G401 (cell line): ENCODE measurements at places on chromosomes 3 and 15. TPM values are rescaled to one million over a fixed set of nuclear protein-coding genes. Genes with fewer than 3 reads are reported as not detected.

- no peak for DNase-seq
Measured at GRCh38 chr15:70437882-70438451, 325.4 kb downstream of the UACA start.

DNA sequence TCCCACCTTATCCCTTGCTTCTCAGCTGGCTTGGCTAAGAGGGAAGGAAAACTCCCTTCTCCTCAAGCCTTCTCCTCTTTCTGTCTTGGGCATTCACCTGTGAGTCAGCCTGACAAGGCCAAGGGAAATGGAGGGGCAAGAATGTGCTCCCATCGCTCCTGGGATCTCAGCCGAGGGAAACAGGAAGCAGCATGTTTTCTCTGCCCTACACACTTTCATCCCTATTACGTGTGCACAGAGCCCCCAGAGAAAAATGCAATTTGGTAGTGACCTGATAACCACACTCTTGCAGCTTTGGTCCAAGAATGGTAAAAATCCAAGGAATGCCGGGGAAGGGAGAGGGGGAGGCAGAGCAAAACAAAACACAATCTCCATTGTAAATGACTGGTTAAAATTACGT, 32.9 kb upstream of the MTMR10 start:
- DNase-seq = no peak

GRCh38 chr15:84816694-84817465, at the start of gene ALPK3:
TSS of gene ALPK3 (plus strand) at chr15:84817356. CDS start at chr15:84817453, 97 bp downstream.
- DNase-seq = no peak

GRCh38 chr15:52803467-52804306, 13.6 kb upstream of the ONECUT1 start:
- DNase-seq = no peak

DNA sequence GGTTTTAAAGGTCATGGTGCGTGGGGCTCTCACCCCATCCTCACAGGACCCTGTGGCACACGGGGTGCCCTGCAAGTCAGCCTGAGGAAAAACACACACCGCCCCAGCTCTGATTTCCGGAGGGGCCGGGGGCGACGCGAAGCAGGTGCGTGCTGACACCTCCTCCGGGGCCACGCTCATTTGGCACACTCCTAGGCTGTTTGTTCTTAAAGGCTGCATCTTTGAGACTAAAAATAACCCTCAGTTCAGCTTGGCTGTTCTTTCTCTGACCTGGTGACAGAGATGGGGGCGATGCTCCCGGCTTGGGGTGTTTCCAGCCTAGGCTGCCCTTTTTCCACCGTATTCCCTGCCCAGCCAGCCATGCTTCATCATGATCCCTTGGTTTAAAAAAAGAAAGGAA, 141.5 kb upstream of the TPM1 start:
- DNase-seq = peak; percentile 22

- DNase-seq = peak; percentile 82
Measured at GRCh38 chr3:152444029-152444641, 175.4 kb downstream of the MBNL1 start.

- no peak for DNase-seq
Measured at GRCh38 chr3:150421799-150422548, 13.9 kb downstream of the TSC22D2 start.

- peak; percentile 91 for DNase-seq
Measured at GRCh38 chr15:91049378-91050127, 27.2 kb upstream of the VPS33B start.

- DNase-seq = no peak
Measured at GRCh38 chr15:60682115-60682514, 203.2 kb upstream of the ICE2 start.

- no peak for DNase-seq
Measured at GRCh38 chr3:17023006-17023664, 138.4 kb downstream of the PLCL2 start.

DNA sequence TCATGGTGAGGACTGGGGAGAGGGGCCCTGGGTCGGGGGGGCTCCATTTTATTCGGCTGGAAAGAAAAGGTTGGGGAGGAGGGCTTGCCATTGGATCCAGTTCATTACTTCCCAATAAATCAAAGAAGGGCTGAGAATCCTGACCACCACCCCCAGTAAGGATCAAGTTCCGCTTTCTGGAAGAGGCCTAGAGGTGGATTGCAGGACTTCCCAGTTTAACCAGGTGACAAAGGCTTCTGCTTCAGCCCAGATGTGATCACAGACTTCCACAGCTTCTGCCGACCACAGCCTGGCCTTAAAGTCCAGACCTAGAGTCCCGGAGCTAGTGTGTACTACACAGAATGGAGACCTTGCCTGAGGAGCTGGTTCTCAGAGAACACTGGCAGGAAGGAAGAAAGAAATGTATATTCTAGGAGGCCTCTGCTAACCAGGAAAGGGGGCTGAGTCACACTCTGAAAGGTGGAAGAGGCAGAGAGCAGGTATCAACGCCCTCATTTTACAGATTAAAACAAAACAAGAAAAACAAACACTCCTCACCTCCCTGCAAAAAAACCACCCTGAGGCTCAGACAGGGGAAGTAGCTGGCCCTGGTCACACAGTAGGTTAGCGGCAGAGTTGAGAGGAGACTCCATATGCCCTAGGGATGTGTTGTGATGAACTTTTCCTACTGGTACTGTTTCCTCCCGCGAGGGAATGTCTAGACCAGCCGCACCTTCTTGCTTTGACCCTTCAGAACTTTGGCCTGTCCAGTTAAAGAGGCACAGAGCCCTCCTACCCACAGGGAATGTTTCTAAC, 1.1 kb upstream of the CEMIP start:
- DNase-seq = no peak

DNA sequence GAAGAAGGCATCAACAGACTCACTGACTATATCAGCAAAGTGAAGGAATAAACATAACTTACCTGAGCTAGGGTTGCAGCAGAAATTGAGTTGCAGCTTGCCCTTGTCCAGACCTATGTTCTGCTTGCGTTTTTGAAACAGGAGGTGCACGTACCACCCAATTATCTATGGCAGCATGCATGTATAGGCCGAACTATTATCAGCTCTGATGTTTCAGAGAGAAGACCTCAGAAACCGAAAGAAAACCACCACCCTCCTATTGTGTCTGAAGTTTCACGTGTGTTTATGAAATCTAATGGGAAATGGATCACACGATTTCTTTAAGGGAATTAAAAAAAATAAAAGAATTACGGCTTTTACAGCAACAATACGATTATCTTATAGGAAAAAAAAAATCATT, 17.8 kb downstream of the LMOD3 start:
- DNase-seq = no peak

DNA sequence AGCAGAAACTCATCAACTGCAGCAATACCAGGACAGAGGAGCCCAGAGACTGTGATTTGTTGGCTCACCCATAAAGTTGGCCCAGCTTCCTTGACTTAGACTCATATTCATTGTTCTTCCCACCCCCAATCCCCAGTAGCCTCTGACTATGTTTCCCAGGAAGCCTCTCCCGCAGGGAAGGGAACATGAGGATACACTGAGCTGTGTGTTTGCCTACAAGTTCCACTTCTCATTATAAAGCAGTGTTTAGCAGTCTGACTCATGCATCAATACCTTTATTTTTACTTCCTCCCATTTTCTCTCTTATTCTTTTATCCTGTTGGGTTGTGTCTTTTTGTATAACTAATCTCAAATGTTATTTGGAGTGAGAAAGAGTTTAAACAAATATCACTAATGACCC, 111.6 kb upstream of the PHLDB2 start:
- DNase-seq = no peak

DNA sequence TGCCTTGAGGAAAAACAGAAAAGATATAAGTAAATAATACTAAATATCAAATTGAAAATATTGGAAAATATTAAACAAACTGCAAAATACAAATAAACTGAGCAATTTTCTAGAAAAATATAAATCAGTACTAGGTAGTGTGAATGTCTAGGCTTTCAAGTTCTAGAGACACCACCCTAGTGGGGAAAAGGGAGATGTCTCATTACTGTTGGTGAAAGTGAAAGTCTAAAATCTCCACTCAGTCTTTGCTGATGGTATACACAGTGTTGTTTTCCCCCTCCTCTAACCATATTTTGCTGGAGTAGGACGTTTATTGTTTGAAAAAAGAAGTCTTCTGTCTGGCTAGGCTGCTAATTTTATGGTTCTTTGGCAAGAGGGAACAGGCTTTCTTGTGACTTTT, 1368.9 kb downstream of the OTOL1 start:
- DNase-seq = no peak

GRCh38 chr3:159654183-159655134, 334.2 kb upstream of the IL12A start:
- DNase-seq = no peak

- no peak for DNase-seq
Measured at GRCh38 chr3:172869368-172869771, 118.8 kb downstream of the ECT2 start.

DNA sequence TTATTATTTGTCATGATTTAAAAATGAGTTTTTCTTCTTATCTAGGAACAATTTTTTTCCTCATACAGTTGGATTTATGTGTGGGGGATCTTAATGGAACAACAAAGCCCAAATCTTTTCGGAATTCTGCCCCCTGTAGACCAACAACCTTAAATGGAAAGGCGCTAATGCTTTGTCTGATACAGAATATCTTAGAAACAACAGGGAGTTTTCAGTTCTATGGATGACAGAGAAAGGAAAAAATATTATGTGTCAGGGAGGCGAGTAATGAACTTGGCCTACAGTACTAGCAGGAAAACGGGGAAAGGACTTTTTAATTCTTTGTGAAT, 592 bp downstream of the MOBP start:
- no peak for DNase-seq

DNA sequence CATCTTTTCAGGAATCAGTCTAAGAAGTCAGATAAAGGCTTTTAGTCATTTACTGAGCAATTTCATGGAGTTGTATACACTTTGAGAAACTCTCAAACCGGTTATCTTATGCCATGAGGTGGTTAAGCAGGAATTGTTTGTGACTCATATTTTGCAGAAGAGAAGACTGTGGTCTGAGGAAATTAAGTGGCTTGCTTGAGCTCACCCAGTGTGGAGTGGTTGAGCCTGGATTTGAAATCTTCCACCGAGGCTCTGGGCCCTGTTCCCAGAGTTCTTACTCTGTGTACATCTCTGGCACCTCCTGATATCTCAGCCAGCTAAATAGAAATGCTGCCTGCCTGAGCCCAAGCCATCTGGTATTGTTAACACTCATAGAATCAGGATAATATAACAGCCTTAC, 37.8 kb upstream of the BCL6 start:
- peak; percentile 94 for DNase-seq

- no peak for DNase-seq
Measured at GRCh38 chr15:100332231-100332630, 9.5 kb downstream of the ADAMTS17 start.

GRCh38 chr15:87549860-87550259, 706.7 kb downstream of the NTRK3 start:
- peak; percentile 8 for DNase-seq

DNA sequence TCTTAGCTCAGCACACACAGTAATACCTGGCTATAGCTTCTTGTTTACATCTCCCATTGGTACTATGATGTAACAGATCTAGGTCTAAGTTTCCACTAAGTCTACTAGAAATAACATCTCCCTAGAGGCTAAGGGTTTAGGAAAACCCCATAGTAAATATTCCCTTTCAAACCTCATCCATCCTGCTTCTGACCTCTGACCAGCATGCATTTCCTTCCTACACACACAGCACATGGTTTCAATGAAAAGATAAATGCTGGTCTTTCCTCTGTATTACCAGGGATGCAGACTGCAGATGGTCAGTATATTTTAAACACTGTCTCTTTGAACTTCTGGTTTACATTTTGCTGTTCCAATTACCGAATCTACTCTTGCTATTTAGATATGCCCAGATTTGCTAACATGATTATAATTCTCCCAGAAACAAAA, 96.6 kb downstream of the EFL1 start:
- DNase-seq = no peak

- peak; percentile 51 for DNase-seq
Measured at GRCh38 chr3:12922306-12922705, 80.9 kb upstream of the RPL32 start.

DNA sequence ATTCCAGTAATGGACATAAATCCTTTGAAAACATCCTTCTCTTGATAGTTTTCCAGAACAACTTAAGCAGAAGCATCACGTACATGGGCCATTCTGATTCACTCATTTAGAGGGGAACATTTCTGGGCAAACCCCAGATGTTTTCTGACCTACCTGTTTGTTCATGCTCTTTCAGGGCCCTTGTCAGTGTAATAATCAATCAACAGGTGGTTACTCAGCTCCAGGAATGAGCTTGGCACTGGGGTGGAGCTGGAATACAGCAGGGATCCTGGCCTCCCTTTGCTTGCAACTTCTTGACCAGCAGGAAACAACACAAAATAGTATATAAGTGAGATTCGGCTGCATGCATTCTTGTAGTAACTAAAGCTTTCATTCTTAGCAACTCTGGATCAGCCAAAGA, 9.2 kb upstream of the UBE2E1 start:
- DNase-seq = no peak

DNA sequence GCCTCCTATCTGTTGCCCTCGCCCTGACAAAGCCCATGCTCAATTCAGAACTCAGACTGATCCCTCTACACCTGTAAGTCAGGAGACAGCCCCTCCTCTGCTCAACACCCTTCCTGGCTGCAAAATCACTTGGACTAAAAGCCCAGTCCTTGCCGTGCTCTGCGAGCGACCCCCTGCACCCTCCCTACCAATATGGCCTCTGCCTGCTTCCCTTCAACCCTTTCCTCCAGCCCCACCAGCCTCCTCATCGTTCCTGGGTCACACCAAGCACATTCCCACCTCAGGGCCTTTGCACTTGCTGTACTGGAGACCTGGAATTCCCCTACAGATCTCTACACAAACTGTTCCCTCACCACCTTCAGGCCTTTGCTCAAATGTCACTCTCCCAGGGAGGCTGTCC, 5.2 kb upstream of the SSUH2 start:
- DNase-seq = no peak

GRCh38 chr3:110506890-110507289, 564.7 kb upstream of the NECTIN3 start:
- DNase-seq = no peak

- no peak for DNase-seq
Measured at GRCh38 chr3:119236756-119237155, 3.9 kb downstream of the B4GALT4 start.

DNA sequence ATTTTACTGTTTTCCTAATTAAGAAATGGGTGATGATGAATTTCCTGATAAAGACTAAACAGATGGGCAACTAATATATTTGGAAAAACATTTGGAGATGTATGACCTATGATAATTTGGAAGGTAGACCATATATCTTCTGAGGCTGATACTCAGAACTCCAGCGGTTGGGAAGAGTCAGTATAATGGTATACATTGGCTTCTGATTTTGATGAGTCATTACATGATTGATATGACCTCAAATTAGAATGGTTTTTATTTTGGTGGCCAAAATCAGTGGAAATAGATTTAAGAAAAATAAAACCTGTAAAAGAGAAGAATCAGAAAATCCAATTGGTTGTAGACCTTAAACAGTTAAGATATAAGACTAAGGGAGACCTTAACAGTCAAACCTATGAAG, 496.4 kb upstream of the ALCAM start:
- no peak for DNase-seq

The LRRC31 gene
- not detected in 2 replicates for total RNA-seq

The SEMA3B gene
- total RNA-seq = 68.1 and 81.8 TPM in 2 replicates

The CLRN1 gene
- total RNA-seq = not detected in 2 replicates

The CRYGS gene
- total RNA-seq = 0.37 and 2.0 TPM in 2 replicates

The AGTR1 gene
- not detected in 2 replicates for total RNA-seq

The GMPS gene
- 23.4 and 35.9 TPM in 2 replicates for total RNA-seq

The NEK4 gene
- 34.1 and 40.7 TPM in 2 replicates for total RNA-seq

The SQOR gene
- total RNA-seq = 80.3 and 91.1 TPM in 2 replicates

The PTPN9 gene
- total RNA-seq = 14.4 and 23.9 TPM in 2 replicates

The C15orf39 gene
- 4.0 and 11.3 TPM in 2 replicates for total RNA-seq

The DAZL gene
- total RNA-seq = not detected in 2 replicates
